Activated CD8-positive, alpha-beta memory T cell treated with anti-CD3 and anti-CD28 coated beads, Interleukin-2, amount 10 ng/mL, durations not matched to agents 7 days and 5 days (primary cell): ENCODE measurements at places on chromosomes 4 and X.

DNA sequence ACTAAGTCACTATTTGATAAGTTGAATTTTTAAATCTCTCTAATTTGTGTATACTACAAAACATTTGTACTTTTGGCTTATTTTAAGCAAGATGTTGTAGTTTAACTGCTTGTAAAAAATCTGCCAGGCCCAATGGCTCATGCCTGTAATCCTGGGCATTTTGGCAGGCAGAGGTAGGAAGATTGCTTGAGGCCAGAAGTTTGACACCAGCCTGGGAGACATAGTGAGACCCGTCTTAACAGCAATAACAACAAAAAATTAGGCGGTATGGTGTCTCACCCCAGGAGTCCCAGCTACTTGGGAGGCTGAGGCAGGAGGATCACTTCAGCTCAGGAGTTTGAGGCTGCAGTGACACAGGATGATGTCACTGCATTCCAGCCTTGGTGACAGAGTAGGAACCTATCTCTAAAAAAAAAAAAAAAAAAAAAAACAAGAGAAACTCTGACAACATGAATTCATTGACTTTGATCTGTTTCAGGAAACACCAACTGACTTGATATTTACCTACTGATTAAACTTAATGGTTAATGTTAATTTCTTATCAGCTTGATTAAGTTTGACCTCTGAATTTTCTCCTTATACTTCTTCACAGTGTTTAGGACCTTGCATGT, 8.9 kb downstream of the FHIP1A start:
- no peak for DNase-seq

- DNase-seq = no peak
Observed at GRCh38 chr4:182307746-182308145, 64.5 kb downstream of the TENM3 start.

GRCh38 chr4:1512051-1512737, 106.0 kb upstream of the NKX1-1 start:
- no peak for DNase-seq

GRCh38 chrX:150038315-150038714, 100.0 kb upstream of the EOLA2 start:
- no peak for DNase-seq

- no peak for DNase-seq
Observed at GRCh38 chr4:104436542-104436941, 58.2 kb downstream of the CXXC4 start.

GRCh38 chr4:38069271-38069760, 109.1 kb downstream of the PTTG2 start:
- no peak for DNase-seq

- no peak for DNase-seq
Observed at GRCh38 chr4:22428441-22428840, 87.4 kb downstream of the ADGRA3 start.

DNA sequence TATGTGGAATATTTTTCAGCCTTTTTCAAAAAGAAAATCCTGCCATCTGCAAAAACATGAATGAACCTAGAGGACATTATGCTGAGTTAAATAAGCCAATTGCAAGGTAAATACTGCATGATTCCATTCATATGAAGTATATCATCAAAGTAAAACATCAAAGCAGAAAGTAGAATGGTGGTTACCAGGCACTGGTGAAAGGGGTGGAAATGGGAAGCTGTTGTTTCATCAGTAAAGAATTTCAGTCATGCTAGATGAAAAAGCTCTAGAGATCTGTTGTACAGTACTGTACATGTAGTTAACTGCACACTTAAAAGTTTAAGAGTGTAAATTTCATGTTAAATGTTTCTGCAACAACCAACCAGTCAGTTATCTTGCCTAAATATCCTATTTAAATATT, 196.8 kb upstream of the ADGRL3 start:
- DNase-seq = no peak

DNA sequence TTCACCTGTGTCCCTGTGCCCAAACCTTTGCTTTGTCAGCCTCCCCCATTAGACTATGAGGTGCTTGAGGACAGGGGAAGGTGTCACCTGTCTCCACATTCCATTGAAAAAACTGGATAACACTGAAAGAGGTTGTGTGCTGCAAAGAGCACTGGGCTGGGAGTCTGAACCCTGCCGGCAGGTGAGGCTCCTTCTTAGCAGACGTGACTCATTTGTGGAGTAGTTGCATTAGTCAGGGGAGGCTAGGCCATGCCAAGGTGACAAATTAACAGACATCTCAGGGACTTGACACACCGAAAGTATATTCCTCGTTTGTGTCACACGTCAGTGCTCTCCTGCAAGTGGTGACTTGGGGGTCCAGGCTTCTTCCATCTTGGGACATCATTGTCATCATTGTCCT, 95.9 kb upstream of the STX18 start:
- DNase-seq = peak; percentile 62

- DNase-seq = no peak
Observed at GRCh38 chr4:113968473-113968872, 11.0 kb downstream of the ARSJ start.

- DNase-seq = peak; percentile 75
Observed at GRCh38 chrX:23773601-23774175, 9.3 kb upstream of the SAT1 start.

DNA sequence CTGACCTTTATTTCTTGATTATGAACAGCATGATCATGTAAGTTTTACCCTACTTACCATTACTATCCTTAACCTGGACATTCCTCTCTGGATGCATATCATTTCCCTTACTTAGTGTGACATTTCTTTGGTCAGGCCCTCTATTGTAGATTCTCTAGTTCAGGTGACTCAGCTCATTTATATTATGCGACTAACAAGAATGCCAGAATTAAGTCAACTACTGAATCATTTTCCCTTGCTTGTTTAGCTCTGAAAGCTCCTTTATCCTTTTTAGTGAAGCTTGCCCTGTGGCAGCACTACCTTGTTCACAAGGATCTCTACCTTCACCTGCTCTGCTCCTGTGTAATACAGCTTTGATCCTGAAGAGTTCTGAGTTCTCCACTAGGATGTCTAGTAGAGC, 15.1 kb upstream of the UGT2B17 start:
- DNase-seq = no peak

DNA sequence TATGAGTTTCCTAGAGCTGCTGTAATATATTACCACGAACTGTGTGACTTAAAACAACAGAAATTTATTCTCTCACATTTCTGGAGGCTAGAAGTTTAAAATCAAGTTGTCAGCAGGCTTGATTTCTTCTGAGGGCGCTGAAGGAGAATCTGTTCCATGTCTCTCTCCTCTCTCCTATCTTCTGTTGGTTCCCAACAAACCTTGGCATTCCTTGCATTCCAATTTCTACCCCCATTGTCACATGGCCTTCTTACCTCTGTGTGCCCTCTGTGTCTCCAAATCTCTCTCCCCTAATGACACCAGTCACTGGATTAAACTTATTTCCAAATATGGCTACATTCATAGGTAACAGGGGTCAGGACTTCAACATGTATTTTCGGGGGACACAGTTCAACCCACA, 672.7 kb downstream of the RPA4 start:
- no peak for DNase-seq

DNA sequence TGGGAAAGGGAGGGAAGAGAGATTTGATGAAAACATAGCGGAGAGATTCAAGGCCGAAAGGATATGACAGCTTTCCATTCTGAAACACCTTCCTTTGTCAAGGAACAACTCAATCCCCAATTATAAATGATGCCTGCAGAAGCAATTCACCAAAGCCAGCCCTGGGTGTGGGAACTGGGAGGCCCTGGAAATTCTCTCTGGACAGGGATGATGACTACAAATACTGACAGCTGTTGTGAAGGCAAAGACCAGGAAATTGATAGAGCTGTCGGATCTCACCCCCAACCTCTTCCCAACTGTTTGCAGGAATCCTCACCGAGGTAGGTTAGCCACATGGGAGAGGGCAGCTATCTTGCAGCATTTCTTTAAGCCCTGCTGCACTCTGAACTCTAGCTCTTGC, 54.3 kb downstream of the CCDC149 start:
- no peak for DNase-seq

DNA sequence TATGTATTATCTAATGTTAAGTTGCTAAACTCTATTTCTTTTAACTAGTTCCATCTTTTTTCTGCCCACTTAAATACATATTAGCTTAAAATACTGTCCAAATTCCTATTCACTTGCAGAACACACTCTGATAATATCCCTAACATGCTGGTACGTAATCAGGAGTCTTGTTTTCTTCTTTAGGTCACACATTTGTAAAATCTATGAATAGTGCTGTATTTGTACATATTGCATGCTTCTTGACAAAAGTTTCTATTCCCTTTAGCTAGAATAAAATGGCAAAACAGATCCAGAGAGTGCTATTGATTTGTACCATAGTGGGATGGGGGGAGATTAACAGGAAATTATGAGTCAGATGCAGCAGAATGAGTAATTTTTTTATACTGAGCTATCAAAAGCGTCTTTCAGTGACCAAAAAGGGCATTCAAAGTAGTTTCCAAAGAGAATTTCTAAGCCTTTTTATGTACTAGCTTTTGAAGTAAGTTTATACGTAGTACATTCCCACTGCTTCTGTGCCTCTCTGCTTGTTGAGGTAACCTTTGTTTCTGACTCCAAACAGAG, 126.5 kb downstream of the PTPN13 start:
- DNase-seq = no peak

GRCh38 chr4:17780501-17781299, 721 bp downstream of the FAM184B start:
- DNase-seq = no peak

GRCh38 chrX:10492250-10492649, 128.1 kb downstream of the MID1 start:
- DNase-seq = no peak

DNA sequence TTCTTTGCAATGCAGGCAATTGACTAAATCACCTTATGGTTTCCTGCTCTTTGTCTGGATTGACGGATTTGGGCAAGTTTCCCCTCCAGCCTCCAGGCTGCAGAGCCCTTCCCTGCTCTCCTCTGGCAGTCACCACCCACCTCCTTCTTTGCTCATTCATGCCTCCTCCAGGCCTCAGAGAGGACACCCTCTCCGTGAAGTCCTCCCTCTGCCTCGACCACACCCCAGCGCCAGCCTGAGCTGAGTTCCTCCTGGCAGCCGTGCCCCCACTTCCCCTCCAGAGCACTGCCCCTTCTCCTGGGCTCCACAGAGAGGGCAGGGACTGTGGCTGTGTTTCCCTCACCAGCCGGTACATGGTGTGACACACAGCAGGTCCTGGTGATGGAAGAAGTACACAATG, 53.7 kb downstream of the DCTD start:
- DNase-seq = no peak

- peak; percentile 44 for DNase-seq
Observed at GRCh38 chr4:114807759-114808404, 209.3 kb downstream of the UGT8 start.

- no peak for DNase-seq
Observed at GRCh38 chr4:47154816-47155370, 123.5 kb downstream of the GABRB1 start.

GRCh38 chr4:108141213-108141950, 27.4 kb downstream of the LEF1 start:
- DNase-seq = no peak
